ENCODE measurements at places on chromosomes 11 and 22.
A peak's percentile ranks its signal among the peaks of the same experiment; 100 is the strongest.

DNA sequence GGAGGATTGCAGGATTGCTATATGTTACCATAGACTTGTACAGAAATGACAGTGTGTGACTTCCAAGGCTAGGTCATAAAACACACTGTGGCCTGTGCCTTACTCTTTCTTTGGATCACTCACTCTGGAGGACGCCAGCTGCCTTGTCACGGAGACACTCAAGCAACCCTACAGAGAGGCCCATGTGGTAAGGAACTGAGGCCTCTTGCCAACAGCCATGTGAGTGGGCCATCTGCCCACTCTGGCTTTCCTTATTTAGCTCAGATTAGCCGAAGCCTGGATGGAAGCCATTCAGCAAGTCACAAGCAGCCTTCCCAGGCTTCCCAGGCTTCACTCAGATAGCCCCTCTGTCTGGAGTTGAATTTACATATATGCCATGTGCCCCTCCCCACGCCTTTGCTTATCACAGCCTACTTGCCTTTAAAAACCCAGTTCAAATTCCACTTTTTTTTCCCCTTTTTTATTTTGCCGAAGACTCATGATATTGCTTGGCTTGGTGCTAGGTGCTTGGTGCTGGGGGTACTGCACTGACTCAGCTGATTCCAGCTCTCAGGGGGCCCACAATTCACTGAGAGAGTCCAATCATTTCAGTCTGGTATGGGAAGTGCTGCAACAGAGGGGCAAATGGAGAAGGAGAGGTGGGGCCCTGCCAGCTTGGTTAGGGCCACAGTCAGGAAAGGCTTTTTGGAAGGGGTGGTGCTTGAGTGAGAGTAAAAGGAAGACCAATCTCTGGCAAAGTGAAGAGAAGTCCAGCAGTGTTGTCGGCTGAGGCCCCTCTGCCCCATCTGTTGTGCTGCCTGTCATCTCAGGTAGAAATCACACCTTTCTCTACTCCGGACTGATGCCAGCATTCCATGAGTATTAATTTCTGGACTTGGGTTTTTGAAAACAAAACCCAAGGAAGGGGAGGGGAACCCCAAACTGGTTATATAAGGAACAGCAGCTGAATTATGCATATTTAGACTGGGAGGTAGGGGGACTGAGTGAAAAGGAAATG lies 14.5 kb upstream of the P4HA3 start:
- no peak for DNase-seq

GRCh38 chr11:11420191-11420898 lies 67.3 kb upstream of the CSNK2A3 start:
- no peak for DNase-seq

- no peak for DNase-seq
These were observed 104.3 kb upstream of the SYT13 start for GRCh38 chr11:45390407-45390806.

GRCh38 chr22:38607680-38608079 lies 37.7 kb upstream of the DMC1 start:
- DNase-seq: no peak

DNA sequence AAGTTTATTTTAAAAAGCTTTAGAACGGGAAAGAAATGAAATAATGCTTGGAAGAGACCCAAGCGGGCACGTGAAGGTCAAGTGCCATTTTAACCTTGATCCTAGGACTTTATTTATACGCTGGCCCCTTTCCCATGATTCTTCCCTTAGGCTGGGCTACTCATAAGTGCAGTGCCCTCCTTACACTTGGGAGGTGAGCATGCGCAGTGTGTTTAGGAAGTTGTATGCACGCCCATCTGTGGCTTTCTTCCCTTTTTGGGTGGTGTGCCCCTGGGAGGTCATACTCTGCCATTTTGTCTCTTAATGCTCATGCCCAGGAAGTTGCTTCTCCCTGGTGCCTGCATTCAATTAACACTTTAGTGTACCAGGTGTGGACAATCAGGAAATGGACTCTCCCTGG lies 239.7 kb downstream of the SWAP70 start:
- no peak for DNase-seq

DNA sequence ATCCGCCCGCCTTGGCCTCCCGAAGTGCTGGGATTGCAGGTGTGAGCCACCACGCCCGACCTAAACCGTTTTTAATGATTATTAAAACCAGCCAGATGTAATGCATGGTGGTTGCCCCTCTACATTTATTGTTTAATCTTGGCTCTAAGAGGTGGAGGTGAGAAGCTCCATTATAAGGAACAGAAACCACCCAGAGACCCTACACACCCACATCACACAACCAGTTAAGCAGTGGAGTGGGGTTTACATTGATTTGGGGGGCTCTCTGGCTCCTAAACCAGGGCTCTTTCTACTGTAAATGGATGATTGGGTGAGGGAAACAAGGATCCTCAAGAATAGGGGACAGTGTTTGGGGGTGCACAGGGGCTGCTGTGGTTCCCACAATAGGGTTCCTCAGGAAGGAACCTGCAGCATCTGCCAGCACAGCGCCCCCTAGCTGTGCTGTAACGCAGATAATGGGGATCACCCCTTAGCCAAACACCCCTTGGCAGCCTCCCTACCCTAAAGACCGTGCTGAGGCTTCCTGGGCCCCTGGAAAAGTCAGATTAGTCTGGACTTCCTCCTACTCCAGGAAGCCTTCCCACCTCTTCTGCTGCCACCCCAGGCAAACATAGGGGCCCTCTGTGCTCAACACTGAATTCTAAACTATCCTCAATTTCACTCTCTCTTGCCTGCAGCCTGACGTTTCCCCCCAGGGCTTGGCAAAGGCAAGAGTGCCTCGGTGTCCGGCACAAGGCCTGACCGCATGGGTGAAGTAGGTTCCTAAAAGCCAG lies 2.4 kb downstream of the MPST start:
- no peak for DNase-seq

GRCh38 chr11:93278976-93279375 lies 51.6 kb upstream of the DEUP1 start:
- DNase-seq: no peak

GRCh38 chr11:44329472-44330230 lies 19.7 kb upstream of the ALX4 start:
- no peak for DNase-seq

DNA sequence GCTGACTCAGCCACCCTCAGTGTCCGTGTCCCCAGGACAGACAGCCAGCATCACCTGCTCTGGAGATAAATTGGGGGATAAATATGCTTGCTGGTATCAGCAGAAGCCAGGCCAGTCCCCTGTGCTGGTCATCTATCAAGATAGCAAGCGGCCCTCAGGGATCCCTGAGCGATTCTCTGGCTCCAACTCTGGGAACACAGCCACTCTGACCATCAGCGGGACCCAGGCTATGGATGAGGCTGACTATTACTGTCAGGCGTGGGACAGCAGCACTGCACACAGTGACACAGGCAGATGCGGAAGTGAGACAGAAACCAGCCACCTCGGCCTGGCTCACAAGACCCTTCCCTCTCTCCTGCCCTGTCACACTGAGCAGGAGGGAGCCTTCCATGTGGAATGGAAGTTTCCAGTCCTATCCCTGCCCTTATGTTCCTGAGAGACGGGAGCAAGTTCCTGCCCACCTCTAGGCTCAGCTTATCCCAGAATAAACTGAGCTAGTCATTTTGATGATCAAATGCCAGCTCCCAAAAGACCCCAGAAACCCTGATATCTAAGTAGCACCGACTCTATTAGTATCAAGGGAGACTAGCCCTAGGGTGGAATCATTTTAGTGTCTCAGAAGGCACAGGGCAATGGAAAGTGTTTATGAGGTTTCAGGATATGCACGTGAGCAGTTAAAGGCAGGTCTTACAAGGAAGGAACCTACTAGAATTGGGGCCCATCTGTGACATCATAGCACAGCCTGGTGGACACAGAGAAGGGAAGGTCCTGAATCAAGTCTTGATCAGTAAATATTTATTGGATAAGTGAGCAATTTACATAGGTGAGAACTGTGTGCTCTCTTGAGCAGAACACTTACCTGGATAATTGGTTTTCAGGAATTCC lies 6.3 kb upstream of the IGLL5 start:
- no peak for DNase-seq

GRCh38 chr11:77068457-77069335 lies 1.9 kb downstream of the CAPN5 start:
- peak; percentile 2 for DNase-seq

DNA sequence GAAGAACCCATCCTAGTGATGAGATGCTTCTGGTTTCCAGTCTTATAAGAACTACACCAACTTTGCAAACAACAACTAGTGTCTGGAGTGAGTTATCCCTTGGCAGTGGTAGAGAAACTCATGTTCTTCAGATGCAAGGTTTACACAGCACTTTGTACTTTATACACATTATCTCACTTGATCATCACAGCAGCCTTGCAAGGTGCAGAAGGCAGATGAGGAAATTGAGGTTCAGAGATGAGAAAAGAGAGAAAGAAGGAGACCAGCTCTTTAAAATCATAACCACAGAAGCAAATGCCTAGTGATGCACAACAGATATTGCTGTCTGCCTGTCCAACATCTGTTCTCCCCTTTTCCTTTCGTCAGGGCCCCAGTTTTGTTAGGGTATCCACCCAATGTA lies 16.7 kb upstream of the CD44 start:
- DNase-seq: no peak

DNA sequence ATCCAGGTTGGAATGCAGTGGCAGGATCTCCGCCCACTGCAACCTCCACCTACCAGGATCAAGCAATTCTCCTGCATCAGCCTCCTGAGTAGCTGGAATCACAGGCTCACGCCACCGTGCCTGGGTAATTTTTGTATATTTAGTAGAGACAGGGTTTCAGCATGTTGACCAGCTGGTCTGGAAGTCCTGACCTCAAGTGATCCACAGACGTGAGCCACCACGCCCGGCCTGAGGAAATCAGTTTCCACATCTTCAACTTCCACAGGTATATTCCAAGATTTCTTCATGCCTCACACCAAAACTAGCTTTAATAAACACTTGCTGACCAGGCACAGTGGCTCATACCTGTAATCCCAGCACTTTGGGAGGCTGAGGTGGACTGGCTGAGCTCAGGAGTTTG lies 7.6 kb downstream of the HARBI1 start:
- DNase-seq: no peak

DNA sequence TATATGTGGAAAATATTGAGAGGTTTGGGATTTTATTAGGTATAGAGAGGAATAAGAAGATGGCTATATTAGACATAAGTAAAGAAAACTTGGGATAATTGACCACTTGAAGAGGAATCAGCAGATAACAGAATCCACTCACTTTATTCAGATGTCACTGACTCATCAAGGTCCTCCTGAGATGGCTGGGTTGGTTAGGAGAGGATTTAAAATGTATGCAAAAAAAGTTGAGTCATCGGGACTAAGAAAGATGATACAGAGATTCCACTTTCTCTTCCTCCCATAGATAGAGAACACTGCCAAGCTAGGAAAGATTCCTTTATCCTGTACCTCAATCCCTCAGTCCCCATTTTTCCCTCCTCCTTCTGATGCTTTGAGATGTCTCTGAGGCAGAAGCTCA lies at the start of gene OR6A2:
Gene OR6A2 (minus strand): TSS at position 288 of the 400 bp plus-strand sequence. CDS start 3,981 bp downstream, outside the sequence.
- DNase-seq: no peak

DNA sequence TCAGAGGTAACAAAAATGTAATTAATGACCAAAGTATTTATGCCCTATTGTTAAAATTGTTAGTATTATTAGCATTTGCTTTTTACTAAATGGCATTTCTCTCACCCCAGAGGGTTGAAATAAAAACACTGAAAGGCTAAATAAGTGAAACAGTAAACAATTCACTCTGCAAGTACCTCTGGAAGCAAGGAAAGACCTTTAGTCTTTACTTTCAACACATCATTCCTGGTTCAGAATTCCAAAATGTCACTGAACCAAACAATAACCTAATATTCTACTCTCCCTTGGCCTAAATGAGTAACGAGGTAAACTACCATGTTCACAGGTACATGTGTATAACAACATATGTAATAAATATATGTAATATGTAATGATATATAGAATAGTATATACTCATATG lies 369.3 kb downstream of the TTC28 start:
- no peak for DNase-seq

- DNase-seq: no peak
These were observed 164.5 kb downstream of the LUZP2 start for GRCh38 chr11:24661331-24661730.

DNA sequence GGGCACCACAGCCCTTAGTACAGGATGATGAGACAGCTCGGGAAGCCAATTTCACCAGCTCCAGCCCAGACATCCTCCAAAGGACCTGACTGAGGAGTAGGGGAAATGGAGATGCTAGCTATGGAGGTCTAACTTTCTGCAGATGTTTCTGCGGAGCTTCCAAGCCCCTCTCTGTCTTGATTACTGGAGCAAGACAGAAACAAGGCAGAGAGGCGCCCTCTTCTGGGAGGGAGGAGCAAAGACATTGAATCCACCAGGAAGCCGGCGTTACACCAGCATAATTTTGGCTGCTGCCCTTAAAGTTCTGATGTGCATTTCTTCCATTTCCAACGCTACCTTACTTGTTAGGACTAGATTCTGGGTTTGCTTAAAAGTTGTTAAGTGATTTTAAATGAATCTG lies 107.3 kb upstream of the HSD17B12 start:
- no peak for DNase-seq

- DNase-seq: no peak
These were observed at the start of gene MRPL23 for GRCh38 chr11:1946812-1947484. TSS of gene MRPL23 (plus strand) at chr11:1947332. CDS start at chr11:1947363, 31 bp downstream.

DNA sequence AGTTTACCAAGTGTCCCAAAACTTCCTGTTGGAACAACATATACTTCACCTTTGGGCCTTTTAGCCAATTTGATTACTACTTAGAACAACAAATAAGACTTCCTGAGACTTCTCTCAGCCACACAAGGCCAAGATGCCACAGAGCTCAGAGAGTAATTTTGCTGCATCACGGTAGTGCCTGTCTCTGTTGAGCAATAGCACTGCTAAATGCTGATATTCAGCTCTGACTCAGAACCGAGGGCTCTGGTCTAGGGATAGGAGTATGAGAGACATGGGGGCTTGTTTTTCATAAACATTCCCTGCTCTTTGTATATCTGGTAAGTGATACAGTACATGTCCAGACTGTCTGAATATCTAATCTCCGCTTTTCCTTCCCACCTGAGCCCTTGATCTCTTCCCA lies 260.4 kb upstream of the ARHGAP20 start:
- peak; percentile 26 for DNase-seq

DNA sequence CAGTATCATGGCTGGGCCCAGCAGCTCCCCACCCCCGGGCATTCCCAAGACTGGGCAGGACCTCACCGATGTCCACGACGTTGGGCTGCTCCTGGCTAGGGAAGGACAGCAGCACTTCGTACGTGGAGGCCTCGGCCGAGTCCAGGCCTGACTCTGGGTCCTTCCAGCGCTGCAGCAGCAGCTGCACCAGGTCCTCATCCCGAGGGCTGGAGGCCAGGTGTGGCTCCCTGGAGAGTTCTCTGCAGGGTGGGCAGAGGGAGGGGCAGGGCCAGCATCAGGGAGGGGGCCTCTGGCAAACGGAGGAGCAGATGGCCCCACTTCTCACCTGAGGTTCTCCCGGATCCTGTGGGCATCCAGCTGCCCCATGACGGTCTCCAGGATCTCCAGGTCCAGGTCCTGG lies 341 bp downstream of the NAALADL1 start:
- no peak for DNase-seq
